ENCODE measurements at places on chromosomes 12 and 14.

- DNase-seq, result no peak
These were observed 43.9 kb downstream of the MVK start for GRCh38 chr12:109617491-109617890.

- DNase-seq, result no peak
These were observed 78.2 kb upstream of the SLC24A4 start for GRCh38 chr14:92244805-92245204.

DNA sequence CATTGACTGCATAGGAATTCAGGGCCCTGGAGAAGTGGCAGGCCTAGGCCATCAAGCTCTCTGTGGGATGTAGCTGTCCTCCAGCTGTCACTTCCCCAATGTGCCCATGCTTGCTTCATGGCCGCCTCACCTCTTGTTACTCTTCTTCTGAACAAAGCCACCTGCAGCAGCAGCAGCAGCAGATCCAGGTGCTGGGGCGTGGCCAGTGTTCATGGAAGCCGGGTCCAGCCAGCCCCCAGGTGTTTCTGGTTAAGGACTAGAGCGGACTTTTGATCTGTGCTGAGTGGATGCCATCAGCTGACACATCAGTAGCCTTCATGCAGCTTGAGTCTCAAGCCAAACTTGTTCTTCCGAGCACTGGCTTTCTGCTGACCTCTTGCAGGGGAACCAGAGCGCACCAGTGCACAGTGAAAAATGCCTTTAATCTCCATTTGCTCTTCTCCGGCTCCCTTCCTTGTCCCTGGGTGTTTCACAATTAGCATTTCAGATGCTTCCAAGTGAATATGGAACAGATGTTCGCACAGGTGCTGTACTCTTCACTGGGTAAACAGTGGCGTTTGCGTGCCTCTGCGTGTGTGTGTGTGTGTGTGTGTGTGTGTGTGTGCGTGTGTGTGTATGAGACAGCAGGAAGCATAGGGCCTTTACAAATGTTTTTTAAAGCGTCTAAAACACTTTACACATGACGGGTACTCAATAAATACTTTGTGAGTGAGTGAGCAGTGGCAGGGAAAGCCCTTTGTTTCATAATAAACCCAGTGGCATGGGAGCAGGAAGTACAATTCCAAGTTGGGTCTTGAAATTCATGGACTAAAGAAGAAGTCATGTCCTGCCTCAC is 20.1 kb downstream of the TPCN1 start:
- no peak for DNase-seq

DNA sequence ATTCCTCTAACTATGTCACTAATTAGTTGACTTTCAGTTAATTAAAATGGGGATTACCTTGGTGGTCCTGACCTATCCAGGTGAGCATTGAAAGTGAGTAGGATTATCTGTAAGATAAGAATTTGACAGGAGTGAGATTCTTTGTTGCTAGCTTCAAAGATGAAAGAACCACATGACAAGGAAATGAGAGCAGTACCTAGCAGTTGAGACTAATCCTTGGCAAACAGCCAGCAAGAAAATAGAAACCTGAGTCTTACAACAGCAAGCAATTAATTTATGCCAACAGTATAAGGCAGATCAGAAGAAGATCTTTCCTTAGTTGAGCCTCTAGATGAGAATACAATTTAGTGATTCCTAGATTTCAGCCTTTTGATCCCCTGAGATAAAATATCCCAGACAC is 1058.4 kb downstream of the LRFN5 start:
- no peak for DNase-seq

- no peak for DNase-seq
These were observed 185.7 kb downstream of the DAD1 start for GRCh38 chr14:22403296-22403695.
